GM04504 (cell line): ENCODE measurements at places on chromosomes 13 and 19.

DNA sequence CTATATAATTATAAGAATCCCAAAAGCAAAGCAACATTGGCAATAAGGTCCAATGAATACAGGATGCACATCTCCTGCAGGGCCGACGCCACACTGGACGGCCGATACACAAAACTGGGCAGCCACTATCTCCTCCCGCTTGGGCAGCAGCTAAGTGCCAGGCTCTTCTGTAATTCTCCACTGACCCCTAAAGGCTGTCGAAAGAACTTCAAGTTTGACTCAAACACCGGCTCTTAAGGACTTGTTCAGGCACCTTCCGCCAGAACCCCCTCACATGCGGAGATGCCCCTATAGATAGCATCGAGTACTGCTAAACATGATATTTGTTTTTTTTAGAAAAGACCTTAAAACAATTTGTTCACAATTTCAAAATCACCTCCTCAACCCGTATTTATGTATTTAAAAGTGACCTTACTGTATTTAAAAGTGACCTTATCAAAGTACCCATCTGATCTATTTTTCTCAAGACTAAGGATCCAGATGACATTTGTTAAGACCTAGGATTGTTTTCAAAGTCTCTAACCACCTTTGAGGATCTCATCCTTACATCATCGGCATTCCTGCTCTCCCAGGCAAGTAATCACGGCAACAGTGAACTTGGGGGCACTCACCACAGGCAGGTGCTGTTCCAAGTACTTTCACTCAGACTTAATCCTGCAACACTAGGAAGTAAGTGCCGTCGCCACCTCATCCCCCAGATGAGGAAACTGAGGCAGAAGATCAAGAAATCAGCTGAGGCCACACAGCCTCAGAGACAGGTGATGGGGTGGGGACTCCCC is 77.8 kb downstream of the TUBGCP3 start:
- DNase-seq = no peak

GRCh38 chr13:113879017-113879416 is 15.1 kb upstream of the GAS6 start:
- no peak for DNase-seq

DNA sequence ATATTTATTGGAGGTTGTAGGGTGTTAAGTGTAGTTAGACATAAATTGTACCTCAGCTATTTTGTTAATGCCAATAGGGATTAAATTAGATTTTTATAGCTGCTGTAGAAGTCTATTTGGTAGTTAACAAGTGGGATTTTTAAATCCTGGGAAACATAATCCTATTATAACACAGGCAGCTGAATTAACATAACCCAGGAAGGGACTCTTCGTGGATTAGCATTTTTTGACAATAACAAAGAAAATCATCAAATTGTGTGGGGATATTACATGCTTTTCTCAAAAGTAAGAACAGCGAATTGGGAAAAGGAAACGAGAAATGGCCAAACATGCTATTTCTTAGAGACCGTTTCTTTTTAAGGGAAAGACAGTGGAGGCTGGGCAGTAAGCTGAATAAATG is 172.8 kb downstream of the ZIC5 start:
- no peak for DNase-seq

DNA sequence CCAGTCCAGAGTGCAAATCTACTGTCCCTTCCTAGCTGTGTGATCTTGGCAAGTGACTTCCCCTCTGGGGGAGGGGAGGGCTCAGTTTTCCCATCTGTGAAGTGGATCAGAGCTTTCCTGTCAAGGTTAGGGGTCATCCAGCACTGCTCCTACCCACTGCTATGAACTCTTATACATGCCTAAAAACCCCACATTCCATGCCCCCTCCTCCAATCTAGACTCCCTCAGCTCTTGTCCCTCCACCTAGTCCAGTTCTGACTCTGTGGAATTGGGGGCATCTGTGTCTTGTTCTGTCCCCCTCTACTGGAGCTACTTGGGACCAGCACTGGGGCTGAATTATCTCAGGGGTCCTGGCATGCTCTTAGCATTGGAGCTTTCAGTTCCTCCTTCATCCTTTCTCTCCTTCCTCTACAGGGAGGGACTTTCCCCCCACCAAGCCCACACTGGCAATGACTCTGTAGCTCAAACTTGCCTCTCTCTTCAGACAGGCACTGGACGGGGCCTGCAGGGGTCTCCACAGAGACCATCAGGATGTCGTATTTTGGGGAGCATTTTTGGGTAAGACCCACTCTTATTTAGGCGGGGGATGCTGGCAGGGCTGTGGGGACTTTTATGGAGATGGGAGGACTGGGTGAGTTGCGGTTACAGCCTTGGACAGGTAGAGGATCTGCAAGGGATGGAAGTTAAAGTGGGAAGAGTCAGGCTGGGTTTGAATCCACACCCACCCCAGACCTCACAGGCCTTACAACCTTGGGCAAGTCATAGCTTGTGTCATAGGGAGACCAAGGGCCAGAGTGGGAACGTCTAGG is 3.6 kb downstream of the FCHO1 start:
- DNase-seq = no peak

GRCh38 chr13:44894001-44894770 is 95.1 kb downstream of the NUFIP1 start:
- no peak for DNase-seq

DNA sequence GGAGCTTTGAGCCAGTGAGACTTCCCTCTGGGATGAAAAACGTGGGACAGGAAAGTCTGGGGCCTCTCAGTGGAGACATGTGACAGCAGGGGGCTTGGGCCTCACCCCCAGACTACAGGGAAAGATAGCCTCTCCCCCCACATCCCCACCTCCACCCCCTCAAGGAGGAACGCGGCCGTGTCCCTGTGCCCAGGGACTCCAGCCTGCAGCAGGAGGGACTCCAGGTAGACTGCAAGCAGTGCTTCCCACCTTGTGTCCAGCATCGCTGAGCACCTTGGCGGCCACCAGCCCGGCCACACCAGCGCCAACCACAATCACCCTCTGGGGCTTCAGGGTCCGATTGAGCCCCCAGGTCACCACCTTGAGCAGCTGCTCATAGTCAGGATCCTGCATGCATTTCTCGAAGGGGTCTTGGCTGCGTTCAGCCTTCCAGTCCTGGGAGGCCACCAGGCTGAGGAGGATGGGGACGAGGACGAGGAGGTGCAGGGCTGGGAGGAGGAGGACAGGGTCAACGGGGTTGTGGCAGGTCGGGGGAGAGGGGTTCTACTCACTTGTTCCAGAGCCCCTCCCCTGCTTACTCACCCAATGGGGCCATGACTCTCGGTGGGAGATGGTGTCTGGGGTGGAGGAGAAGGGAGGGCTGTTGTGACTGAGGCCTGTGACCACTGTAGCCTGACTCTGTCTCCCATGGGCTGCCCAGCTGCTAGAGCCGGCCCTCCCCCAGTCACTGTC is 955 bp downstream of the IL4I1 start:
- no peak for DNase-seq

- no peak for DNase-seq
Measured at GRCh38 chr13:110774051-110774450, 60.6 kb downstream of the ING1 start.

- no peak for DNase-seq
Measured at GRCh38 chr19:29285878-29286277, 72.9 kb upstream of the UQCRFS1 start.

GRCh38 chr13:26785838-26786630 is 25.4 kb upstream of the GPR12 start:
- no peak for DNase-seq

DNA sequence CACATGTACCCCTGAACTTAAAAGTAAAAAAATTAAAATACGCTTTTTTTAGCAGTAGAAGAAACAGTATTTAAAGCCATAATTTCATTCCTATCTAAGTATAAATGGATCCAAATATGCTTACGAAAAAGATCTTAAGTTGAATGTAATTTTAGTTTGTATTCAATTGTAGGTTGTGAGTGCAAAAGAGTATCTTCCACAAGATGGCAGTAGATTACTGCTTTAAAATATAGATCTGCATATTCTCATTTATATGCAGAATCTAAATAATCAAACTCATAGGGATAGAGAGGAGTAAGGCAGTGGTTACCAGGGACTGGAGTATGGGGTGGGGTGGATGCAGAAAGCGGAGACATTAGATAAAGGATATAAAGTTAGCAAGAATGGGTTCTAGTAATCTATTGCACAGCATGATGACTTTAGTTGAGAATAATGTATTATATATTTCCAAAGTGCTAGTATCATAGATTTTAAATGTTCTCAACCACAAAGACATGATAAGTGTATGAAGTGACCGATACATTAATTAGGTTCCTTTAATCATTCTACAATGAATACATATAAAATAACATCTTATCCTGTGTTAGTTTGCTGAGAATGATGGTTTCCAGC is 14.2 kb downstream of the OR7A17 start:
- DNase-seq = no peak

GRCh38 chr13:113187263-113187669 is 21.2 kb downstream of the PCID2 start:
- peak; percentile 97 for DNase-seq

- DNase-seq = no peak
Measured at GRCh38 chr13:112902101-112902651, 66.8 kb upstream of the MCF2L start.

GRCh38 chr13:113078902-113079780 is 26.4 kb upstream of the F7 start:
- no peak for DNase-seq

DNA sequence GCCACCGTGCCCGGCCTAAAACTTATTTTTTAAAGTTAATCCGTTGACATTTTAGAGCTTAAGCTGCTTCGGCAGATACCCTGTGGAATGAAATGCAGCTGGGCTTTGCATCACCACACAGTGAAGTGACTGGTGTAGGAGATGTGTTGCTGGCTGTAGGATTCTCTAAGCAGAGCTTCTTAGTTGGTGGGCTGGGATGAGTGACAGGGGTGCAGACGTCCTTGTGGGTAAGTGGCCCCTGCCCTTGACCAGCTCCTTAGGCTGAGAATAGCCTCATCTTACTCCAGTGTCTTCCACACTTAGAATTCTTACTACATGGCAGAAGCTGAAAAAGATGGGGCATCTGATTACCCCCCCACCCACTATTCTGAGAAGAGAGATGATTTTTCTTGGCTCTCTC is 11.6 kb downstream of the GATAD2A start:
- no peak for DNase-seq

GRCh38 chr13:25686831-25687470 is 315.2 kb downstream of the ATP8A2 start:
- no peak for DNase-seq

DNA sequence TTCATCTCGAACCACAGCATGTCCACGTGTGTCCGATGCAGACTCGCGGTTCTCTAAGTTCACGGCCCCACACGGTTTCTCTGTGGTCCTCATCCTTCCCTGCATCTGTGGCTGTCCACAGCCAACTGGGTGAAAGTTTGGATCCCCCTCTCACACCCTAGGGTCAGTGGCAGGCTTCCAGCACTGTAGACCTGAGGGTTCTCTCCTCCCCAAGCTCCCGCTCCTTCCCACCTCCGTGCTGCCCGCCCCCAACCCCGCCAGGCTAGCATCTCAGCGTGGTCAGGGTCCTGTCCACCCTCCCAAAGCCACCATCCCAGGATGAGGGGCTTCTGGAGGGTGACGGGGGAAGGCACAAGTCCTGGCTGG is 3.0 kb downstream of the ANGPTL4 start:
- peak; percentile 17 for DNase-seq

DNA sequence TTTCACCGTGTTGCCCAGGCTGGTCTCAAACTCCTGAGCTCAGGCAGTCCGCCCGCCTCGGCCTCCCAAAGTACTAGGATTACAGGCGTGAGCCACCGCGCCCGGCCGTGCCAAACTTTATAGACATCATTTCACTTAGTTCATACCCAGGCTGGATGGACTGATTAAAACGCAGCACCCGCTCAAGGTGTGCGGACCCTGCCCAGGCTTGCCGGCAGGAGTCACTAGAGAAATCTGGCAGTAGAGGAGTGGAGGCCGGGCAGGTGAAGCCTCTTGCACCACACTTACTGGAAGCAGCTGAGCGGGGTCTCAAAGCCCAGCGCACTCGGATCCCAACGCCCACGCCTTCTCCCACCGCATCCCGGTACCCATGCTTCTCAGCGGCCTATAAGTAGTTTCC is 11.4 kb downstream of the PTGIR start:
- no peak for DNase-seq

- DNase-seq = no peak
Measured at GRCh38 chr13:51626749-51627148, 42.5 kb downstream of the WDFY2 start.

- DNase-seq = no peak
Measured at GRCh38 chr13:95361686-95362085, 60.4 kb upstream of the ABCC4 start.

DNA sequence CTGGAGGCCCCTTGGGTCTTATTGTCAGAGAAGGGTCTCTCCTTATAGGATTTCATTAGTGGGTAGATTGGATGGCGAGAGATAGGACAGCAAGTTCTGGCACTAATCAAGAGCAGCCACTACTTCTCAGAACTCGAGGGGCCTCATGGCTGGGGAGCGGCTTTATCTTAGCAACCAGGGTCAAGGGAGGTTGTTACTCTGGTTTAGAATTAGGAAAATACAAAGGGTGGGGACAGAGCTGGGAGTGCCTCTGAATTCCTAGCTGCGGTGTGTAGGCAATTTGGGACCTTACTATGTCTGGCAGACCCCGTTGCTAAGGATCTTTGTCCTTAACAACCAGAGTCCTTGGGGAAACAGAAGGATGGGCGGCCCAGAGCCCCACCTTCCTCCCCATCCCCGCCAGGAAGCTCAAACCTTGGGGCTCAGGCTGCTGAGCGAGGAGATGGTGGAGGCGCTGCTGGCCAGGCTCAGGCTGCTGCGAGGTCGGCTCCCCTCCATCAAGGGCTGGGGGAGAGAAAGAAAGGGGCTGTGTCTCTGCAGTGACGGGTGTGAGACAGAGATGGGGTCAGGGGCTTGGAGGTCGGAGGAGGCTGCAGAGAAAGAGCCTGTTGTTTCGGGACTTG is 1.2 kb downstream of the PLEKHA4 start:
- DNase-seq = no peak

- no peak for DNase-seq
Measured at GRCh38 chr13:95540888-95541287, 11.6 kb upstream of the CLDN10 start.

DNA sequence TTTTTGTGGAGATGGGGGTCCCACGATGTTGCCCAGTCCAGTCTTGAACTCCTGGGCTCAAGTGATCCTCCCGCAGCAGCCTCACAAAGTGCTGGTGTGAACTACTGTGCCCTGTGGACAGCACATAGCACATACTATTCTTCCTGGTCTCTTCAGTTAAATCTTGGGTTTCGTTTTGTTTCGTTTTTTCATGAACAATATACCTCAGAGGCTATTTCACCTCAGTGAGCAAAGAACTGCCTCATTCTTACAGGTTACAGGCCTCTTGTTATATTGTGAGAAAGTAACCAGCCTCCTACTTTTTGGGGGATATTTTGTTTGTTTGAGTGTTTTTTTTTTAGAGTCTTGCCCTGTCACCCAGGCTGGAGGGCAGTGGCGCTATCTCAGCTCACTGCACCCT is 1.3 kb upstream of the C3 start:
- DNase-seq = no peak

- DNase-seq = no peak
Measured at GRCh38 chr19:58498316-58499020, 13.3 kb downstream of the SLC27A5 start.
